ENCODE measurements at places on chromosomes 7 and 10.

GRCh38 chr7:92717993-92718716, 118.2 kb downstream of the CDK6 start:
- DNase-seq = peak; percentile 45

- DNase-seq = no peak
Measured at GRCh38 chr7:98133621-98134303, 27.1 kb downstream of the LMTK2 start.

- no peak for DNase-seq
Measured at GRCh38 chr10:68137171-68137570, 27.9 kb downstream of the MYPN start.

DNA sequence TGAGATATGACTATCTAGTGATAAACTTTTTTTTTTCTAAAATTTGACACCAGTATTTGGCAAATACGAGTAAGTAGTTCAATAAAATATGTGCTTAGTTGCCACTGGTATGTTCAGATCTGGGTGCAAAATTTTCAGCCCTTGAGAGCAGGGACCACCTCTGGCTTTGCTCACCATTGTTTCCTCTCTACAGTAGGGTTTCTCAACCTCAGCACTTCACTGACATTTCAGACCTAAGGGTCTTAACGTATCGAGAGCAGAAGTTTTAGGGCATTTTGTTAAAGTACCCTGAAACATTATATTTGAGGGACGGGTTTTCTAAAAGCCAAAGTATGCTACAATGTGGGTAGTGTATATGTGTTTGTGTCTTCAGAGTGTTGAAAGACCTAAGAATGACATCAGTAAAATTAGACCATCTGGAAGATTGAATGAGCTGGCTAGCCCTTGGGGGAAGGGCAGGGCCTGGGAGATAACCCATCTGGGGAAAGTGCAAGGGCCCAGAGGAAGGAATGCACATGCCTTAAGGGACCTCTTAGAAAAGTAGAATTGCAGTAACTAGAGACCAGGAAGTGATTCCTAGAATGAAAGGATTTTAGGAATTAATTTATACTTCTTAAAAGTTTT, 11.8 kb downstream of the BZW2 start:
- DNase-seq = no peak

All from naive thymus-derived CD4-positive, alpha-beta T cell (primary cell).